Breast epithelium (tissue), 4 donors: ENCODE measurements at places on chromosomes 5 and 9.

- no peak for DNase-seq
Measured at GRCh38 chr5:157278319-157279037, 12.6 kb downstream of the CYFIP2 start.

GRCh38 chr5:65750938-65751337 is 28.9 kb downstream of the NLN start:
- DNase-seq = no peak

DNA sequence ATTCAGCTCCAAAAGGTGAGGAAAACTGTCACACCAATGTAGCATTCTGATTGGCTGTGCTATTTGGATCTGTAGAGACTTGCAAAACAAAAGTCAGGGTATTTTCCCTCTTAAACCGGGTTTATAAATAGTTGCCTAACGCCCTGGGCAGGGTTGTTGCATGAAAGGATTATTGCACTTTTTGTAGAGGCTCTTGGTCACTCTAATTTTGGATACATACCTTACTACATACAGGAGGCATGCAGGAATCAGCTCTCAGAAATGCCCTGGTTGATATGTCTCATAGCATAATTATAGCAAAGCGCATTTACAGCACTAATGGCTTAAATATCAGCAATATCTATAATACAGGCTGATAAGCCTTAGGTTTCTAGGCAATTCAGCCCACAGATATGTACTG is 200.0 kb upstream of the GDNF start:
- no peak for DNase-seq

DNA sequence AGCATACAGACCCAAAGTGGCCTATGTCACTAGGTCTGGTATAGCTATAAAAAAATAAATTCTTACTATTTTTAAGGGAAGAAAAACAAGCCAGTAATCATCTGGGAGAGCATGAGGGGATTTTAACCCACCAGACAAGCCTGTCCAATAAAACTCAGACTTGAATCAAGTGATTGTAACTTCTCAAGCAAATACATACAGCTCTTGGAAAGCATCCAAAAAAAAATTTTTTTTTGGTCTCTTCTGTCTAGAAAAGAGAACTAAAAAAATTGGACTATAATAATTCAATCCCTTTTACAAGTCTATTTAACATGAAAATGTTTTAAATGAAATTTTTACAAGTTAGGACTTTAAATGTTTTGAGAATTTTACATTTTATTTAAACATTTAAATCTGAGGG is 61.7 kb downstream of the FBXL17 start:
- DNase-seq = no peak

- DNase-seq = no peak
Measured at GRCh38 chr5:113128082-113128481, 151.5 kb downstream of the DCP2 start.

GRCh38 chr5:129630101-129630500 is 117.8 kb upstream of the MINAR2 start:
- DNase-seq = no peak

DNA sequence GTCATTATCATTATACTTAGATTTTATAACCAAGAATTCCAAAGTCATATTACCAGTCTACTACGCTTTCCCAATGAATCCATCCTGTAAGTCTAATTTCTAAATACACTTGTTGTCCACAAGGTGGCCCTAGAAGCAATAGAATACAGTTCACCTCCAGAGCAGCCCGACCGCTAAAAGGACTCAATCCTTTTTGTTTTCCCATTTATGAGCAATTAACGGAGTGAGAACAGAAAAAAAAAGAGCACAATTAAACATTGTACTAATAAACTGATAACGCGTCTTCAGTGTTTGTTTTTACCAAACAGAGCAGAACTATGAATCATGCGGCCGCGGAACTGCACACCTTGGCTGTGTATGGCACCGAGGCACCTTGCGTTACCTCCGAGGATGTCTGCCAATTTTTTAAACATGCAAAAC is 160.7 kb upstream of the DAPK1 start:
- no peak for DNase-seq
